ENCODE measurements at places on chromosomes 16 and 17.

- no peak for DNase-seq
These were observed 17.2 kb upstream of the ALOX15 start for GRCh38 chr17:4658478-4659305.

GRCh38 chr16:55488306-55488705 lies 9.3 kb downstream of the MMP2 start:
- DNase-seq, result no peak

DNA sequence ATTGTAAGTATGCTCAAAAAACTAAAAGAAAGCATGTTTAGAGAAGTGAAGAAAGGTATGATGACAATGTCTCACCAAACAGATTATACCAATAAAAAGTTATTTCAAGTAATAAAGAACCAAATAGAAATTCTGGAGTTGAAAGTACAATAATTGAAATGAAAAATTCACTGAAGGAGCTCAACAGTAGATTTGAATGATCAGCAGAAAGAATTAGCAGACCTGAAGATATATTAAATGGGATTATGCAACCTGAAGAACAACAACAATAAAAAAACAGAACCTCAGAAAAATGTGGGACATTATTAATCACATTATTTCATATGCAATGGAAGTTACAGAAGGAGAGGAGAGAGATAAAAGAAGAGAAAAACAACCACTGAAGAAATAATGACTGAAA lies 57.6 kb downstream of the ABCA8 start:
- DNase-seq, result no peak

GRCh38 chr17:34012709-34013375 lies 242.2 kb upstream of the CCL2 start:
- no peak for DNase-seq

DNA sequence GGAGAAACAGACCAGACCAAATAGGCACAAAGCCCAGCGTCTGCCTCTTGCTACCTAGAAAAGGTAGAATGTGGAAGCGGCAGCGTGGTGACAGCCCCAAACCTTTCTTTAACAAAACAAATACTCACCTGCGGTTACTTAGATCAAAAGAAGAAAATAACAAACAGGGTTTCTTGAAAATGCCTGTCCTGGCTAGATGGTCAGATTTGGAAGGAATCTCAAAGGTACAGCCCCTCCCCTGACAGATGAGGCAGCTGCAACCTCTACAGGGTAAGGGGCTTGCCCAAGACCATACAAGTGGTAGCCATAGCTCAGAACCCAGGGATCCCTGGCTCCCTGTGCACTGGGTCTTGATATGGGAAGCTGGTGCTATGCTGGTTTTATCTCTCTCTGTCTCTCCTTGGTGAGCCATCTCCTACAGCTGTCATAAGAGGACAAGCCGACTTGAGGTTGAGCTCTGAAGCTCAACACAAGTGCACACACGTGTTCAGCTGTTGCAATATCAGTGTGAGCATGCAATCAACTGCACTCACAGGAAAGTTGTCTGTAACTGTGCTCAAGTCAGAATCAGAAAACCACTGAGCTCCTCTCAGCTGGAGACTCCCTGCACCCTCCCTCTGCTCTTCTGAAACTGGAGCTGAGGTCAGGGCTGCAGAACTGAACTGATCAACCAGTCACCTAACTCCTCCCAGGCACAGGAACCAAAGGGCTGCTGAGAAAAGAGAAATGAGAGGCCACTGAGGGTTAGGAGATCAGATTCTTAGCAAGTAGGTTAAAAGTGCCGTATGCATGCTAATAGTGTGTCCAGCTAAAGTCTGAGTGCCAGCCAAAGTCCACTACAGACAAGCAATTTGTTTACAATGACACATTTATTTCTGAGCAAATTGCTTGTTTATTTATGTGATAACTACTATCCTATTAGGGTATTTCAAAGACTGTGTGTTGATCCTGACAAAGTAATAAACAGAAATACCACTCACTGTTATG lies 6.1 kb upstream of the RNF157 start:
- no peak for DNase-seq

GRCh38 chr17:36928471-36929345 lies 8.6 kb upstream of the LHX1 start:
- DNase-seq, result no peak

GRCh38 chr17:32445497-32445896 lies 1.2 kb downstream of the PSMD11 start:
- DNase-seq, result no peak

GRCh38 chr17:48505788-48506187 lies 25.0 kb downstream of the HOXB1 start:
- DNase-seq, result peak; percentile 42

DNA sequence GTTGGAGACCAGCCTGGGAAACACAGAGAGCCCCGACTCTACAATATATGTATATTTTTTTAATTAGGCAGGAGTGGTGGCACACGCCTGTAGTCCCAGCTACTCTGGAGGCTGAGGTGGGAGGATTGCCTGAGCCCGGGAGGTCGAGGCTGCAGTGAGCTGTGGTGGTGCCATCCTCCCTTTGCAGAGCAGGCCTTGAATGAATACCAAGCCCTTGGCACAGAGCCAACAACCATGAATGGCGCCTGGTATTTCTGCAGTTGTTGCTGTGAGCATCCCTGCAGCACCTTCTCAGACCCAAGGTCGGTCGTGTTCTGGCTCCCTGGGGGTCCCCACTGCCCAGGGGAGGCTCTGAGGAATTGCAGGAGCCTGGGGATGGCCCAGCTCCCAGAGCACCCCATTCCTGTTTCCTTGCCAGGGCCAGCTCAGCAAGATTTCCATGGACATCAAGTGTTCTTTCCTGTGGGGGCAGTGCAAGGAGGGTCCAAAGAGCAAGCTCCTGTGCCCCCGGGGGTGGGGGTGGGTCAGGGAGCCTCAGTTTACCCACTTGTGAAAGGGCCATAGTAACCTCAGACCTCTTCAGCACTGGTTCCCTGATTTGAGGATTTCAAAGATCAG lies 25.6 kb upstream of the RMI2 start:
- DNase-seq, result no peak

DNA sequence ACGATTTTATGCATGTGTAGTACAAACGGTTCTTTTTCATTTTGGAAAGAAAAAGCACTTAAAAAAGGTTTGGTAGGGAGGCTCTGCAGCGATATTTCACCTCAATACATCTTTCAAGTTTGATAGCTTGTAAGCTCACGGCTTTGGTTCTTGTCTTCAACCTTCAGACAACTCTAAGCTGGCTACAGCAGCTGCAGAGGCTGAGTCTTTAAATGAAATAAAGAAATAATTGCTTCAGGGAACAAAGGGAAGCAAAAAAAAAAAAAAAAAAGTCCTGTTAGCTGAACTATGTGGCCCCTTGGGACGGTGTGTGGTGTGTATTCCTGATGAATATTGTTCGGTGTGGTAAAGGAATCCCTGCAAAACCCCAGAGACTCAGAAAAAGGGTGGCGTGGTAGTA lies 265.1 kb downstream of the NTN1 start:
- DNase-seq, result no peak

DNA sequence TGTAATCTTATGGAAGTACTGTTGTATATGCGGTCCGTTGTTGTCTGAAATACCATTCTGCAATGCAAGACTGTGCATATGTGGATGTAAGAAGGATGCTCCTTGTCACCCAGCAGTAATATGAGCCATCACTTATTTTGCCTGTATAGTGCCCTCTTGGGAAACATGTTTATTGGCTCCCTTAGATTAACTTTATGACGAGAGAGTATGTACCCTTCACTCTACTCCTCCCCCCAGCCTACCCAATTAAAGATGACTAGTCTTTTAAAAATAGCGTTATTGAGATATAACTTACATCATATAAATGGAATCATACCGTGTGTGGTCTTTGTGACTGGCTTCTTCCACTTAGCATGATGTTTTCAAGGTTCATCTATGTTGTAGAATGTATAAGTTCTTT lies 33.6 kb downstream of the FTO start:
- no peak for DNase-seq

DNA sequence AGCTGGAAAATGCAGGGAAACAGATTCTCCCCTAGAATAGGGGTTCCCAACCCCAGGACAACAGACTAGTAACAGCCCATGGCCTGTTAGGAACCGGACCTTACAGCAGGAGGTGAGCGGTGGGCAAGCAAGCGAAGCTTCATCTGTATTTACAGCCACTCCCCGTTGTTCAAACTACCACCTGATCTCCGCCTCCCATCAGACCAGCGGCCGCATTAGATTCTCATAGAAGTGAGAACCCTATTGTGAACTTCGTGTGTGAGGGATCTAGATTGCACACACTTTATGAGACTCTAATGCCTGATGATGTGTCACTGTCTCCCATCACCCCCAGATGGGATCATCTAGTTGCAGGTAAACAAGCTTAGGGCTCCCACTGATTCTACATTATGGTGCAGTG lies 3.5 kb downstream of the CD300LB start:
- no peak for DNase-seq

DNA sequence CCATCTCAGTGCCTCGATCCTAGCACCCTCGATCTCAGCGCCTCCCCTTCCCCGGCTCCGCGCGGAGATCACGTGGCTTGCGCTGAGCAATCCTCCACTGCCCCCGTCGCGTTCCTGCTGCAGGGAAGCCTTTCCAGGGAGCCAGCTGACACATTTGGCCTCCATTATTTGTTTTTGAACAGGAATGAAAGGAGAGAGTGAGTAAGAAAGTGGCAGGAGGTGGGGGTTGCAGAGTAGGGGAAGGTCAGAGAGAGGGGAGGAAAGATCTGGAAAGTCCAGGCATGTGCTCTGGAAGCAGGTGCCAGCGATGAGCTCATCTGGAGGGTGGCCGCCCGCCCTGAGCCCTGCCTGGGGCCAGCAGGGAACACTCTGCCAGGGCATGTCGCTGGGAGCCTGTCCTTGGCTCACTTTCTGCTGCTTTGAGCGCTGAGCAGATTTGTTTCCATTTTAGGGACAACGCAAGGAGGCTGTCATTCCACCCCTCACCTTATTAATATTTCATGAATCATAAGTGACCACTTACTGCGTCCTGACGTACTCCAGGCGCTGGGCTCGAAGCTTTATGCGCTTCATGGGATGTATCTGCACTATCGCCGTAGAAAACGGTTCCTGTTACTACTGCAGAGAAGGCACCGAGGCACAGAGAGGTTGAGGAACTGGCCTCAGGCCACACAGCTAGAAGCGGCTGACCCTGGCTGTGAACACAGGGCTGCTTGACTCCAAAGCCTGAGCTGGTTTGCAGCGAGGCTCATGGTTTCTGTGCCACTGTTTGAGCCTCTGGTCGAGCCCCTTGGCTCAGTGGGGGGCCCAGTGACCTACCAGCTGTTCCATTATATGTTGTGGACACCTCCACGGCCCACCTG lies 283.1 kb downstream of the SEC14L1 start:
- no peak for DNase-seq

DNA sequence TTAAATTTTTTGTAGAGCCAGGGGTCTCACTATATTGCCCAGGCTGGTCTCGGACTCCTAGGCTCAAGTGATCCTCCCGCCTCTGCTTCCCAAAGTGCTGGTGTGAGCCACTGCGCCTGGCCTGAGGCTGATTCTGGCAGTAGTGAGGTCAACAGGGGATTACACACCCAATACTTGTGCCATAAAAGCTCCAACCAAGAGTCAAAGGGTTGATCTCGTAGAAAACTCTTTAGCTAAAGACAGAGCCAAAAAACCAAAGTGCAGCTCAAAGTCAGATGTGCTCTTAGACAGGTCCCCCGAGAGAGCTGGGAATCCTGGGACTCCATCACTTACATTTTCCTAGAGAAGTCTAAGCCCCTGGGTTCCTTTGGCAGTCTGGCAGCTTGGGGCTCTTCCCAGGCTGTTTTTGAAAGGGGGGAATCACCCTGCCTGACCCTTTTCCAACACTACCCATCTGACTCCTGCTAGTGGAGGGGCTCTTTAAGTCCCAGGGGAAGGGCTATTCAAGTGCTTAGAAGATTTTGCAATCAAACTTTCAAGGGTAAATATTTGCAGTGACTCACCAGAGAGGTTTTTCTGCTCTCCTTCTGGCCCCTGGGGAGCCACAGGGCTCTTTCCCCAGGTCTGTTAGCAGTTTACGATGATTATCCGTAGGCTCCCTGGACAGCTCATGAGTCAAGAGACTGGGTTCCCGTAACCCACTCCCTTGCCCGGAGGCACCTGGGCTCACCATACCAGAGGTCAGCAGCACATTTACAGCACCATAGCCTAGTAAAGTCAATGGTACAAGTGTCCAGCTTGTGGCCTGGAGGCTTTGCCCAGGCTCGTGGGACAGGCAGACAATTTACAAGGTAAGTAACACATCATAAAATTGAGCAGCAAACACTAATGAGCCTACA lies 408.7 kb downstream of the SLC39A11 start:
- no peak for DNase-seq

GRCh38 chr17:49741692-49742076 lies 22.2 kb downstream of the FAM117A start:
- no peak for DNase-seq

GRCh38 chr17:81536299-81537290 lies 8.4 kb downstream of the FSCN2 start:
- no peak for DNase-seq

GRCh38 chr17:33750943-33751701 lies 458.0 kb upstream of the ASIC2 start:
- peak; percentile 58 for DNase-seq

GRCh38 chr17:48504953-48505352 lies 25.9 kb downstream of the HOXB1 start:
- no peak for DNase-seq

- DNase-seq, result no peak
These were observed 60.5 kb downstream of the CMIP start for GRCh38 chr16:81505011-81505661.

DNA sequence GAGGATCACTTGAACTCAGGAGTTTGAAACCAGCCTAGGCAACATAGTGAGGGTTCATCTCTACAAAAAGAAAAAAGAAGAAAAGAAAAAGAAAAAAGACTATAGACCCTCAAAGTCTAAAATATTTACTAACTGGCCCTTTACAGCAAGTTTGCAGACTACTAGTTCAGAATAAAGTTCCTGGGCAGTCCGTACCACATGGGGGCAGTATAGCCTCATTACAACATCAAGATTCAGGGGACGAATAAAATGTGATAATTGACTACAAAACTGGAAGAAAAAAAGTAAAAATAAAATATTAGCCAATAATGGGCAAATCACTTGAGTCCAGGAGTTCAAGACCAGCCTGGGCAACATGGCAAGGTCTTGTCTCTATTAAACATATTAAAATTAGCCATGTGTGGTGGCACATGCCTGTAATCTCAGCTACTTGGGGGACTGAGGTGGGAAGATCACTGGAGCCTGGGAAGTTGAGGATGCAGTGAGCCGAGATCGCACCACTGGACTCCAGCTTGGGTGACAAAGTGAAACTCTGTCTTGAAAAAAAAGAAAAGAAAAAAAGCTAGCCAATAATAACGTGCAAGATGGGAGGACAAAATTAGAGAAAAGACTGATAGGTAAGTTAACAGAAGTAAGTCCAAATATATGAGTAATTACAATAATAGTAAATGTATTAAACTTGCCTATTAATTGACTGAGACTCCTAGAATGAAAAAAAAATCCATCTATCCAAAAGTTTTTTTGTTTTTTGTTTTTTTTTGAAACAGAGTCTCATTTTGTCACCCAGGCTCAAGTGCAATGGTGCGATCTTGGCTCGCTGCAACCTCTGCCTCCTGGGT lies 129.4 kb upstream of the SEC14L1 start:
- peak; percentile 47 for DNase-seq
